OCI-LY7 (cell line): ENCODE measurements at places on chromosomes 4 and X. TPM values are rescaled to one million over a fixed set of nuclear protein-coding genes. Genes with fewer than 3 reads are reported as not detected.
A peak's percentile ranks its signal among the peaks of the same experiment; 100 is the strongest.

DNA sequence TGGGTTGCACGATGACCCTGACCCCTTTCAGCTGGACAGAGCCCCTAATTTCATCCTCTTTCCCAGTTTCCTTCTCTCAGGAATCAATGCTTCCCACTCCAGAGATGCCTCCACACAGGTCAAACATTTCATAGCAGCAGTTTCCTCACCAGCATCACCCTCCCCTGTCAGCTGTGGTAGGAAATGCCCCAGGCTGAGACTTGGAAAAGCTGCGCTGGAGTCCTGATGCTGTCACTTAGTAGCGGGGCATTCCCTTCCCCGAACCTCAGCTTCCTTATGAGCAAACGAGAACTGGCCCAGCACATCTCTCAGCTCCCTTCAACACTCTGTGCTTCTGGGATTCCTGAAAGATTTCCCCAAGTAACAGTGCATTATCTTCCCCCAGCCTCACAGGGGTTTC is 2.7 kb downstream of the GJB1 start:
- DNase-seq = no peak

DNA sequence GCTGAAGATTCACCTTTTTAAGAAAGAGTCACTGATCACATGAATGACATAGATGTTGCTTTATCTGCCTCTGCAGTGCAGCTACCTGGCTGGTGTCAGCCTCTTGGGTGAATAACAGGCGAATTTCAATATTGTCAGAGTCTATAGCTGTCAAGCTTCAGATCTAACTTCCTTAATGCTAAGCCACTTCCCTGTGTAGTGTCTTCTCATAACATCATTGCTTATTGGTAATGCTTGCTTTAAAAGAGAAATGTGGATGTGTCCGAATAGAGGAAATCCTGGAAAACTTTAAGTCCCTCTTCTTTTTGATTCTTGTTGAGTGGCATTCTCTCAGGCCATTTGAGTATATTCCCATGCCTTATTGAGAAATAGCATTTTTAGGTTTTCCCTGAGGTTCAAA is 7.3 kb upstream of the IGFBP7 start:
- DNase-seq = no peak

- DNase-seq = peak; percentile 14
Observed at GRCh38 chr4:95510145-95510544, 38.6 kb downstream of the UNC5C start.

GRCh38 chr4:25361253-25361652 is 15.8 kb upstream of the ANAPC4 start:
- DNase-seq = peak; percentile 56

- DNase-seq = no peak
Observed at GRCh38 chr4:7201420-7202305, 9.3 kb downstream of the SORCS2 start.

DNA sequence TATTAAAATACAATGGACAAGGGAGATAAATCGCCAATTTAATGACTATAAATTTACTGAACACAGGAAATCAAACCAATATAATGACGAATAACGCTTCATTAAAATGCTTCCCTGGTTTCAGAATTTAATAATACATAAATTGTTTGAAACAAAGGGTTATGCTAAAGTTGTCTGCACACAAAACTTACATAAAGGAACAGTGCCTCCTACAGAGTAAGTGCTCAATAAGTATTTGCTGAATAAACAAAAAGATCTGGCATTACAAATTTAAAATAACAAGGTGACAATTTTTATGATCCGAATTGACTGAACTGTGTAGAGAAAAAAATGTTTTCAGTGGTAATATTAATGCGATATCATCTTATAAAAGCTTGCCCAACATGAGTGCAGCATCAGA is 69.6 kb downstream of the NOCT start:
- peak; percentile 26 for DNase-seq

GRCh38 chr4:180426938-180427337 is 1816.3 kb upstream of the TENM3 start:
- no peak for DNase-seq

DNA sequence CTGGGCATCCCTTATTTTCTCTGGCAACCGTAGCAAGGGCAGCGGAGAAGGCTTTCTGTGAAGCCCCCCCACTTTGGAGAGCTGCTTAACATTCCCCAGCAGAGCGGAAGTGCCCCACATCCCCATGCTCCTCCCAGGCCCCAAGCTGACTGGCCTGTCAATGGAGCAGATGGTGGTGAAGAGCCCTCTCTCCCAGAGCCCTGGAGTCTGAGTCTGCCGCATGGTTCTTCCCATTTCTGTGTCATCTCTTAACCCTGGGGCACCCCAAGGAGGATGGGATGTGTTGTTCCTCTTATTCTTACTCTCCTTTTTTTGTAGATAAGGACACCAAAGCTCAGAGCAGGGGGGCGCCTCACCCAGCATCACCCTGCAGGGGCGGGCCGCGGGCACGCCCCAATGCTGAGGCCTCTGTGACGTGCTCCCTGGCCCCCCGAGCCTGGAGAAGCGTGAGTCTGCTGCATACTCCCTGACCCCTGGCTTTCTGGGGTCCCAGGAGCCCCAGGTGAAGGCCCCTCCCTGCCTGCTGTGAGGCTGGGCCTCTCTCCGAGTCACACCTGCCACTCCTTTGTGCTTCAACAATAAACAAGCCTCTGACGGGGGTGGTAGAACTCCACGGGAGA is 35.9 kb downstream of the ADRA2C start:
- DNase-seq = no peak

DNA sequence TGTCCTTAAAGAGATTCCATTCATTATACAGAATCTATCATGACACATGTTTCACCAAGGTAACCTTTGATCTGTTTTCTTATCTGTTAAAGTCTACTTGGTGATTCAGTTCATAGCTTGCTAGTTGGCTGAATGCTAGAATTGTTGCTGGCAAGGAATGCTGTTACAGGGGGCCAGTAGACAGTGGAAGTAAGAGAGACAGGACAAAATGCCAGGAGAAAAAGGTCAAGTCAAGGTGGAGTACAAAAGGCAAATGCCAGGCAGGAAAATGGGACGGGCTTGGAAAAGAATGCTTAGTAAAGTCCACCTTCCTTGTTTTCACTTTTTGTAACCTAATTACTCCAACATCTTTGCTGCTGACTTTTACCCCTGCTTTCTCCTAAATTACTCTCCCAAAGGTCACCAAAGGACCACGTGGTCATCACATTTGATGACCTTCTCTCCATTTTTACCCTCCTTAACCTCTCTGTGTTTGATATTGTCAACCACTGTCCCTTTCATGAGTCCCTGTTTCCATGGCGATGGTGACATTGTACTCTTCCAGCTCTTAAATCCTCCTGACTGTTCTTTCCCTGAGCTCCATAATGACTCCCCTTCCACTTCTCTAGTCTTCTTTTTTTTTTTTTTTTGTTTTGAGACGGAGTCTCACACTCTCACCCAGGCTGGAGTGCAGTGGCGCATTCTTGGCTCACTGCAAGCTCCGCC is 24.5 kb upstream of the TAPT1 start:
- no peak for DNase-seq

GRCh38 chr4:153683763-153684181 is 308 bp upstream of the TLR2 start:
- no peak for DNase-seq

DNA sequence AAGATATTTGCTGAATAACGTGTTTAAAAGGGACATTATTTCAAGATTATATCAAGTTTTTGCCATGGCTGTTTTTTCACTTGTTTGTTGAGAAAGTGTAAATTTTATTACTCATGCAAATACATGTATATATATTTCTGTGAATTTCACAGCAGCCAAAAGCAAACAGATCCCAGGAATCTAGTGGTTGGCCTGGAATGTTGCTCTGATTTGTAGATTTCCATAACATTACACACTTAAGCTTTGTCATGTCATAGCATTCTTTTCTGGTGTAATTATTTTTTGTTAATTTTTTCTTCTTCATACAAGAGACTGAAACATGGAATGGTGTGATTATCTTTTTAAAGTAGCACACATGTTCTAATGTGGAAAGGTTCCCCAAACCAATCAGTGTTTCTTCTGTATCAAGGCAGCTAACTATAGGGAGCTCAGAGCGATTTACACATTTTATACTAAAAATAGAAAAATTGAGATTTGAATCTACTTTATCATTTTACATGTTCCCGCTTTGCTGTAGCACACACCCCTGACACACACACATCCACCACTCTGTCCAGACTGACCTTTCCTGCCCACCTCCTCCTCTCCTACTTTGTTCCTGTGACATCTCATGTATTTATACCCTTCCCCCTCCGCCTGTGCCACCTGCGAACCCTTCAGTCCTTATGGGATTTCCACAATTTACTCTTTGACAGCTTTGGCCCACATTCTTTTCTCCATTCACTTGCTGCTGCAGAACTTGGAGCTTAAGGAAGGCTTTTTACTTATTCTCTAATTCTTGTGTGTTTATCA is 20.3 kb downstream of the RUFY3 start:
- DNase-seq = no peak

DNA sequence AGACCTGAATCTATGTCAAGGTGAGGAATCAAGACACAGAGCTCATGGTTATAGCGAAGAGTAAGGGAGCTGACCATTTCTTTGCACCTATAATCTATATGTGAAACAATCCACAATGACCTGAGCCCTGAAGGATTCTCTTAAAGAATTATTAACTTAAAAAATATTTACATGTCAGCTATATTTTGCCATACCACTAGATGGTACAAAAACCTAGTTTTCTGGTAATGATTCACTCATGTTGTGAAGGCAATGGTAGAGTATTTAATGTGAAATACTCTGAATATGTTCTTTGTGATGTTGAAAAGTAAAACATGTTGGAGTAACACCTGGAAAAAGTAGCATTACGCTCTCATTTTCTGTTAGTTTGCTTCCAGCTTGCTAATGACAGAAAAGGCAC is 40.0 kb downstream of the VGLL1 start:
- DNase-seq = peak; percentile 4

- DNase-seq = no peak
Observed at GRCh38 chrX:70446380-70447350, 2.0 kb downstream of the DLG3 start.

DNA sequence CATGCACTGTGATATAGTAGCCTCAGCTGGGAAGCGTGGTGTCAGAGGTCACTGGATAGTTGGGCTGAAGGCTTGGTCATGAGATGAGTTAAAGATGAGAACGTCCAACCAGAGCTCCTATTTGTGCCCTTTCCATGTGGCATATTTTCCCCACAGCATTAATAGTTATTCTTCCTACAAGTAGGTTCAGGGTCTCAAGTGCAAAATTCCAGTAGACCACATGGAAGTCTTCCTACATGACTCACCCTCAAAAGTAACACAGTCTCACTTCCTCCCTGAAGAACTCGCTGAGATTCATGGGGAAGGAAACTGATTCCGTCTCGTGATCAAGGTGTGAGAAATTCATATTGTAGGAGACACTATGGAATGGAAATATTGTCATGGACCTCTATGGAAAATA is 1212.5 kb upstream of the PRKX start:
- no peak for DNase-seq

DNA sequence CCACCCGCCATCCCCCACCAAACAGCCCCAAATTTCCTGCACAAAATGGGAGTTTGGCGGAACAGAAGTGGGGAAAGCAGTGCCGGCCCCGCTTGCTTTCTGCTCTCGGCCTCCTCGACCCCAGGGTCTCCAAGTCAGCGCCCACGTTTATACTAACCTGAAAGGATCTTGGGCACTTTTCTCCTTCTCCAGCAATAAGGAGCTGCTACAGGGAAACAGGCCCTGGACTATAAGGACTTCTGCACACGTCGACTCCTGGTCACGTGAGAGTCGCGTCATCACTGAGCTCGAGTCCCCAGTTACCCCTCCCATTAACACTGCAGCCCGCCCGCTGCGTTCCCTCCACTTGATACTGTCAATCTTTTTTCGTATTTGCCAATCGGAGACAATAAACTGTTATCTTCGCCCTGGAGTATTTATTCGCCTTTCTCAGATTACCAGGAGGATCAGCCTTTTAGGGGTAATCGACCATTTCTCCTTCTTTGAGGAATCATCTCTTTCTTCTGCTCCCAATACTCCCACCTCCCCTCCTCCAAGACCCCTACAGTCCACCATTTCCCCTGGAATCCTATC is at the start of gene TCEAL8:
Gene TCEAL8, minus strand, starts transcription at position 235 of the 573 bp plus-strand sequence. CDS start 1,176 bp downstream, outside the sequence.
- peak; percentile 70 for DNase-seq

GRCh38 chrX:31181377-31182000 is 109.6 kb upstream of the FTHL17 start:
- DNase-seq = no peak

GRCh38 chr4:45778514-45778913 is 345.3 kb downstream of the GABRG1 start:
- no peak for DNase-seq

- DNase-seq = no peak
Observed at GRCh38 chrX:47637546-47638195, 7.9 kb upstream of the CFP start.

- DNase-seq = no peak
Observed at GRCh38 chr4:151143811-151144210, 44.4 kb downstream of the RPS3A start.

GRCh38 chr4:107359208-107359607 is 323.1 kb upstream of the DKK2 start:
- no peak for DNase-seq

- no peak for DNase-seq
Observed at GRCh38 chrX:52594658-52595057, 60.0 kb downstream of the SSX7 start.

DNA sequence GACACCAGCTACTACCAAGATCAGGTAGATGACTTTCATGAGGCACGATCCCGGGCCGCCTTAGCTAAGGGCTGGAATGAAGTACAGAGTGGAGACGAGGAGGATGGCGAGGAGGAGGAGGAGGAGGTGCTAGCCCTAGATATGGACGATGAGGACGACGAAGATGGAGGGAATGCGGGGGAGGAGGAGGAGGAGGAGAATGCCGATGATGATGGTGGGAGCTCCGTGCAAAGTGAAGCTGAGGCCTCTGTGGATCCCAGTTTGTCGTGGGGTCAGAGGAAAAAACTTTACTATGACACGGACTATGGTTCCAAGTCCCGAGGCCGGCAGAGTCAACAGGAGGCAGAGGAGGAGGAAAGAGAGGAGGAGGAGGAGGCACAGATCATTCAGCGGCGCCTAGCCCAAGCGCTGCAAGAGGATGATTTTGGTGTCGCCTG is 481 bp downstream of the UTP3 start:
- DNase-seq = no peak

- peak; percentile 11 for DNase-seq
Observed at GRCh38 chr4:931194-931959, 739 bp downstream of the GAK start.

TCP11X2 gene
- not detected in 2 replicates for total RNA-seq

GPR82 gene
- 0.20 and 0.53 TPM in 2 replicates for total RNA-seq

MAGEB17 gene
- total RNA-seq = not detected in 2 replicates

FAM47C gene
- not detected in 2 replicates for total RNA-seq

TMPRSS11A gene
- not detected in 2 replicates for total RNA-seq

PDE5A gene
- total RNA-seq = 1.1 and 1.4 TPM in 2 replicates

FAM199X gene
- 16.0 and 19.2 TPM in 2 replicates for total RNA-seq

TLR3 gene
- total RNA-seq = 0.53 and 0.77 TPM in 2 replicates

C4orf36 gene
- total RNA-seq = 1.4 TPM in 1 of 2 replicates, not detected in the other

SMIM20 gene
- total RNA-seq = 51.2 and 53.8 TPM in 2 replicates

POU3F4 gene
- not detected in 2 replicates for total RNA-seq

GRIA3 gene
- total RNA-seq = not detected in 2 replicates

POLN gene
- 3.5 and 4.0 TPM in 2 replicates for total RNA-seq

ANOS1 gene
- 0.11 TPM in 1 of 2 replicates, not detected in the other for total RNA-seq

CLTRN gene
- 0.46 TPM in 1 of 2 replicates, not detected in the other for total RNA-seq

SOX3 gene
- not detected in 2 replicates for total RNA-seq

SUPT20HL1 gene
- not detected in 2 replicates for total RNA-seq
